Activated naive CD4-positive, alpha-beta T cell (primary cell): ENCODE measurements at places on chromosomes 3 and 15.

GRCh38 chr15:28944286-28944685 lies 58.5 kb downstream of the APBA2 start:
- no peak for DNase-seq

- DNase-seq, result no peak
These were observed 2.7 kb downstream of the MSL2 start for GRCh38 chr3:136193278-136194054.

GRCh38 chr3:186025161-186025560 lies 83.7 kb downstream of the ETV5 start:
- DNase-seq, result no peak

- no peak for DNase-seq
These were observed at the start of gene FBXL22 for GRCh38 chr15:63597038-63597790. Gene FBXL22 (plus strand): TSS chr15:63597387. CDS start chr15:63597393, 6 bp downstream.

DNA sequence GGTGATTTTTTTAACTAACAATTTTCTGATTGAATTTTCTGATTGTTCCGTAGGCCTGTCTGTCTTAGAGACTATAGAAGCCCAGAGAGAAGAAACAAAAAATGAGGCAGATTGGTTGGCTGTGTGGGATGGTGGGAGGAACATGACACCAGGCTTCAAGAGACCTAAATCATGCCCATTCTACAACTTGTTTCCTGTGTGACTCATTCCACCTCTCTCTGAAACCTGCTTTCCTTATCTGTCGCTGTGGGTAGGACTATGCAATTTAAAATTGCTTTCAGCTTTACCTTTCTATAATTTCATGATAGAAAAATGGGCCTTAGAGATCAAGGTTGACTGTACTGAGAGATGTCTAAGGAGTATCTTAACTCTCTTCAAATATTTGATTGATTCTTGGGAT lies 44.5 kb downstream of the OXNAD1 start:
- no peak for DNase-seq

DNA sequence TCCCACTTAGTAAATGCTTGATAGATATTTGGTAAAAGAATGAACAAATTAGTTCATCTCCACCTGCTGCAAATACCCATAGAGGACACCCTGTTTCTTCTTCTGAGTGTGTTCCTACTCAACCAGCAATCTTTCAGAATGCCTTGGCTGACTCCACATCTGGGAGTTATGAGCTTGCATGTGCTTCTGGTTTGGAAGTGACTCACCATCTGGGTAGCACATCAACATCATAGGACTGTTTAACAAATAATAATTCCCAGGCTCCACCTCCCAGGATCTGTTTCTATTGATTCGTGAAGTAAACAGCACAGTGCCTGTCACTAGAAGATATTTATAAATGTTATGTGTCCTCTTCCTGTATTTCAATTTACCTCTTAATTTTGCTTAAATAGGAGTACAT lies 580.1 kb downstream of the ROBO2 start:
- no peak for DNase-seq

DNA sequence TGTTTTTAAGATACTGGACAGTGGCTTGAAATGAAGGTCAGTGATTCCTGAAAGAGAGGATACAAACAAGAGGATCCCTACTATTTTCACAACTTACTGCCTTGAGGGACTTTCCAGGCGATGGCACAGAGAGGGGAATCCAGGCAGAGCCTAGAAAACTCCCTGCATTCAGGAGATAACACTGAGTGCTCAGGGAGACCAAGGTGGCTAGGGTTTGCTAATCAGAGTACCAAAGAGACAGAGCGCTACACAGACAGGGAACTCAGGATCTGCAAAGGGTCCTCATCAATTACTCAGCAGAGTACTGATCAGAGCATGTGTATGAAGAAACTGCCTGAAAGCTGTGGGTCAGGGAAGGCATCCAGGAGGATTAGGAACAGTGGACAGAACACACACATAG lies 11.7 kb upstream of the MRPS22 start:
- DNase-seq, result no peak

- DNase-seq, result no peak
These were observed 134.2 kb downstream of the OTOL1 start for GRCh38 chr3:161630794-161631193.

DNA sequence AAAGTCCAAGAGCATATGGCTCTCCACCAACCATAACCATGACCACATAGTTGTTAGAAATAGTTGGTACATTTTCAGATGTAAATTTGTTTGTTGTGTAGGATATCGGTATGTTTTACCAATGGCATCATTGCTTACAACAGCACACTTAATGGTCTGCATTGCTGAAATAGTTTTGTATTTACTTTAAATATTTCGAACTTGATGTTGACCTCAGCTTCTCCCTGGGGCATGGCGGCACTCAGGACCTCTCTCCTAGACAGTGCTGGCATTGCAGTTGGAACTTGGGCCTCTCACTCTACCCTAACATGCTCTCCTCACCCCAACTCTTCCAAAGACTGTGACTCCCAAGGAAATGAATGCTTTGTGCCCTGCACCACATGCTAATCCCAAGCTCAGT lies 5.0 kb downstream of the SLC22A13 start:
- DNase-seq, result no peak

DNA sequence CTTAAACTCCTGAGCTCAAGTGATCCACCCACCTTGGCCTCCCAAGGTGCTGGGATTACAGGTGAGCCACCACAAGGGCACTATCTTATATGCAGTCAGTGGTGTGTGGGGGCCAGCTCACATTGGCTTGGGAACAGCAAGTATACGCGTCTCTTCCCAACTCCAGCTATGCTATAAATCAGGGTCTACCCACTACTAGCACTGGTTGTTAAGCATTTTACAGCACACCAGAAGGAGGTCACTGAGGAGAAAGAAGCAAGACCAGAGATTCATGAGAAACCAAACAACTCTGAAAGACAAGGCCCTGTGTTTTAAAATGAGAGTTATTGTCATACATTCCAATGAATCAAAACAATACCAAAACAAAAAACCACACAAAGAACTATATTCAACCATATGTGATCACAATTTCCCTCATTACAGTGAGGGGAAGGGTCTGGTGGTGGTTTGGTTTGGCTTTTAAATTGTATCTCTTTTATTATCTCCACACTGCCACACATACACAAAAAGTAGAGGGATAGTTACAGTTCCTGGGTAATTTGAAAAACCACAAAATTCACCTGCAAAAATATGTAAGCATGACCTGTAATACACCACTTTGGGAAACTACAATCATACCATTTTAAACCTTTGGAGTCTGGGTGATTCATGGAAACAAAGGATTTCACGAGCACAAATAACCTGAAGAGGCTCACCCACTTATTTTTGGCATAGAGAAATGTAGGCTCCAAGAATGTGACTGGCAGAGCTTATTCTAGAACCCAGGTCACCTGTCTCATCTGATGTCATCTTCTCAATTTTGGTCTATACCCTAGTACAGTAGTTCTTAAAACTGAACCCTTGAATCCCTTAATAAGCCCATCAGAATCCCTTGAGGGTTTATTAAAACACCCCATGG lies 5.2 kb downstream of the MAGI1 start:
- no peak for DNase-seq

GRCh38 chr3:30741889-30742288 lies 135.5 kb downstream of the TGFBR2 start:
- no peak for DNase-seq

GRCh38 chr15:50496692-50497091 lies 49.8 kb downstream of the USP50 start:
- DNase-seq, result no peak

GRCh38 chr15:25368850-25369249 lies 70.0 kb downstream of the UBE3A start:
- no peak for DNase-seq

- no peak for DNase-seq
These were observed 23.3 kb upstream of the TMOD3 start for GRCh38 chr15:51806123-51806522.

- no peak for DNase-seq
These were observed 392.4 kb upstream of the ALCAM start for GRCh38 chr3:104974316-104974715.

DNA sequence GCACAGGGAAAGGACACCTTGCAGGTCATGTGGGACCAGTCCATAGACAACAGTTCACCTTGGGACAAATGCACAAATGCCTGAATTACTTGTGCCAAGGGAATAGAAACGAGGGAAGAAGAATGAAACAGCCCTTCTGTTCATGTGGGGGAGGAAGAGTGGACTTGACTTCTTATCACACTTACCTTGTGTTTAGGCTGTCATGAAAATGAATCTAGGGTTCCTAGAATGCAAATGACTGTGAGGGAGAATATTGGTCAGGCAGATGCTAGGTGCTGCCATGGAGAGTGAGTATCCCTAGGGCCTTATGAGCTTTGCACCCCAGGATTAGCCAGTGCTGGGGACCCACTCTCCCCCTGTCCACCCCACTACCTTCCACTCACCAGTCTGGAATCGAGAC lies 11.0 kb upstream of the PRKAR2A start:
- DNase-seq, result no peak

DNA sequence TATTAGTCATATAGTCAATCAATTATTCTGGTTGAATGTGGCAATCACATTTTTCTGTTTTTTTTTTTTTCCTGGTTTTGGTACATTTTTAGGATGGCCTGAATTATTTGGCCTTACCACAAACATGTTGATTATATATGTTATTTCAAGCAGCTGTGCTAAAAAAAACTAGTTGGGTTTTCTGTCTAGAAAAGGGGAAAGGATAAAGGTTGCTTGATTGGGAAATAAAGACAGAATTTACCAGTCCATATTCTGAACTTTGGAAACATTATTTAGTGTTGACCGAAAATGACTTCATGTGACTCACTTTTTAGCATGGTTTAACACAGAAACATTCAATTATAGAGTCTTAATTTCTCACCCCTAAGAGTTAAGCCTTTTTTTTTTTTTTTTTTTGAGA lies 8.1 kb downstream of the MORF4L1 start:
- DNase-seq, result no peak

DNA sequence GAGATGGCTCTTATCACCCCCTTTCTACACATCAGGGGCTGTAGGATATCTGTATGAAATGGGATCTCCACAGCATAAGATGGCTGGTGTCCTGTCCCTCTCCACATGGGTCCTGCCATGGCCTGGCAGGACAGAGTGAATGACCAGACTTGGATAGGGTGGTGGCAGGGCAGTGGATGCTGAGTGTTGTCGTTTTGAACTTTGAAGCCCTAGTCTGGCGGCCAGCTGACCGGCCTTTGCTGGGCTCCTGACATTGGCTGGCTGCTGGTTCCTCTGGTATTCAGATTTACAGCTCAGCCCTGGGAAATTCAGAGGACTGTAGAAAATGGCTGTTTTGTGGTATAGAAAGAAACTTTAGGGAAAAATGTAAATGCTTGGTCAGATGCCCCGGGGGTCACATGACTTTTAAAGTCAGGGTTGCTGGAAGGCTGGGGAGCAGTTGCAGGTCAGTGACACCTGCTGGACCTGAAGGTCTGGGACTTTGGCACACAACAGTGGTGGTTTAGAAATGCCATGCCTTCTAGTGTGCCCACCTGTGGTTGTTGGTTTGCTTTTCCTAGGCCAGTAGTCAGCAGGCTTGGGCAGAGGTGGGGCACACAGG lies 13.5 kb upstream of the PGPEP1L start:
- no peak for DNase-seq

GRCh38 chr3:135228201-135228600 lies 433.1 kb downstream of the EPHB1 start:
- DNase-seq, result no peak

GRCh38 chr3:117548600-117548999 lies 839.0 kb downstream of the TUSC7 start:
- no peak for DNase-seq

DNA sequence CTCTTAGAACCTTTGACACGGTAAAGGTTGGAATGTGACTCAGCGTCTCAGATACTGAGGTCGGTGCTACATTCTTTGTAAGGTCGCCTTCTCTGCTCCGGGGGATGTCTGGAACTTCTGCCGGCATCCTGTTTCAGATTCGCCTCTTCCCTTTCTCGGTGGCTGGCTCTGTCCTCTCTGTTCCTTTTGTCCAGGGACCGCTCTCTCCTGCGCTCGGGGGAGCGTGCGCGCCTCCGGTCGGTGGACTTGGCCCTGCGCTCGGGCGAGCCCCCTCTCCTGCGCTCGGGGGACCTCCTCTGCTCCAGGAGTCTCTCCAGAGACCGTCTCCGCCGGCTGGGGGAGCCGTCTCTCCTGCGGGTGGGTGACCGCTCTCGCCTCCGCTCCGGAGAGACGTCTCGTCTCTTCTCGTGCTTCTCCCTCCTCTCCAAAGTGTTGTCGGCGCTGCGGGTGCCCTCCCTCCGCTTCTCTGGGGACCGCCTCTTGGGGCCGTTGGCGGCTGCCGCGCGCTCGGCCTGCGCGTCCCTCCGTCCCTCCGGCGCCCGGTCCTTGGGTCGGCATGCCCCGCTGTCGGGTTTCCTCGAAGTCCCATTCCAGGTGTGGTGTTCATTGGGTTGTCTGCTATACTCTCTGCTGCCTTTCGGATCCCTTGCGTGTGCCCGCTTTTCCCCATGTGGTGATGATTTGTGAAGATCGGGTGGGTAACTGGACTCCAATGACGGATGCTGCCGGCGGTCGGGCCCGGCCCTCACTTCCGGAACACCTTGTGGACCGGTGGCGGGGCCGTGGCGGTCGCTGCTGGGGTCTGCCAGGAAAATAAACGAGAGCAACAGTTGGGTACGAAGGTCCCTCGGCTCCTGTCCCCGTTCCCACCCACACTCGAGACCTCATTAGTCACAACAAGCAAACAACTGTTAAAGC lies 668.8 kb upstream of the ADAMTS9 start:
- no peak for DNase-seq

GRCh38 chr15:88204584-88204983 lies 52.0 kb downstream of the NTRK3 start:
- no peak for DNase-seq

- no peak for DNase-seq
These were observed 190.5 kb upstream of the NECTIN3 start for GRCh38 chr3:110881069-110881468.

DNA sequence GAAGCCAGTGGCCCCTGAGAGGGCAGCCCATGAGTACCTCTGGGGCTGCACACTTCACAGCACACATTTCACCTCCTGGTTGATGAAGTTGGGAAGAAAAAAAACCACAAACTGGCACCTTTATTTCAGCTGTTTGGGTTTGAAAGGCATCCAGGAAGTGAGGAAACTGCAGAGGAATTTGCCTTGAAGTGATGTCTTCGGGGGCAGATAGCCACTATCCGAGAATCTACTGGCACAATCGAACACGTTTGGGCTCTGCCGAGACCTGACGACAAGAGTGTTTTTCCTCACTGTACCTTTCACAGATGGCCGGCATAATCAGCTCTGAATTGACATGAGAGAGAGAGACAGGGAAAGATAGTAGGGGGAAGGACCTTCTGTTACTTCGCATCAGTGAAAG lies 59.7 kb downstream of the LRIG1 start:
- no peak for DNase-seq

- DNase-seq, result no peak
These were observed 100.2 kb downstream of the TMCC1 start for GRCh38 chr3:129793319-129793718.

- no peak for DNase-seq
These were observed 59.7 kb downstream of the KCNAB1 start for GRCh38 chr3:156180077-156180476.

DNA sequence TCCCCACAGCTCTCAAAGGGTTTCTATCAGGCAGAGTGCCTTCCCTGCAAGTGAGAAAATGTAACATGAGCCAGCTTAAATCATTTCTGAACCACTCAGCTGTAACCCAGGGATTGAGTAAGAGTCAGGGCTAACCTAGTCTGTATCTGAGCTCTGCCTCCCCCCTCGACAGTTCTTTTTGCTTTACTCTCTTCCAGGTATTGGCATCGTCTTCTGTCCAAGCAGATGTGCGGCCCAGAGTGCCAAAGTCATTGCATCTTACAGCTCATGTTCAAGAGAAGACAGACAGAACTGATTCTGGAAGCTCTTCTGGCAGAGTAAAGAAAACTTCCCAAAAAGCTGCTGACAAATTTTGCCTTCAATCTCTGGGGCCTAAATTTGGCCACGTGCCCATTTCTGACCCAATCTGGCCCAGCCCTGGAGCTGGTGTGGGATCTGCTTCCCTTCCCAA lies 74.8 kb downstream of the ABHD5 start:
- DNase-seq, result no peak
